ENCODE measurements at places on chromosomes 7 and 10.

DNA sequence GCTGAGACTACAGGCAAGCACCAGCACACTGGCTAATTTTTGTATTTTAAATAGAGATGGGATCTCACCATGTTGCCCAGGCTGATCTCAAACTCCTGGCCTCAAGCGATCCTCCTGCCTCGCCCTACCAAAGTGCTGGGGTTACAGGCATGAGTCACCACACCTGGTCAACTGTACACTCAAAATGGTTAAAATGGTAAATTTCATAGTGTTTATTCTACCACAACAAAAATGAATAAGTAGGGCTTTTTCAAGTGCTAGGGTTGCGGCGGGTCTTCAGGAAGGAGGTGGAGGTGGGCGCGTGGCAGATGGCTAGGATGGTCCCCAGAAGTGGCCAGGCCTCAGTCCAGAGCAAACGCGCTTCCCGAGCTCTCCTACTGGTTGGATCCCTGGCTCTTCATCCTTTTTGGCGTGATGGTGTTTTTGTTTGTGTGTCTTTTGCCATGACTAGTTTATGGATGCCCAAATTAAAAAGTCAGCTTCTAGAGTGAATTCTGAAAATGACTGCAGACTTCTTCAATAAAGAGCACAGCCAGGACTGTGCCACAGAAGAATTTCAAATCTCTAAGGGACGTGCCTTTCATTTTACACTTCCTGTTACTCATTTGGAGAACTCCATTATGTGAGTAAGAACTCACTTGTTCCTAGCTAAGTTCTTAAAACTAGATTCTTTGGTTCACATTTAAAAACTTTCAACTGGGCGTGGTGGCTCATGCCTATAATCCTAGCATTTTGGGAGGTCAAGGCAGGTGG lies 73.9 kb downstream of the TMEM130 start:
- DNase-seq = no peak

DNA sequence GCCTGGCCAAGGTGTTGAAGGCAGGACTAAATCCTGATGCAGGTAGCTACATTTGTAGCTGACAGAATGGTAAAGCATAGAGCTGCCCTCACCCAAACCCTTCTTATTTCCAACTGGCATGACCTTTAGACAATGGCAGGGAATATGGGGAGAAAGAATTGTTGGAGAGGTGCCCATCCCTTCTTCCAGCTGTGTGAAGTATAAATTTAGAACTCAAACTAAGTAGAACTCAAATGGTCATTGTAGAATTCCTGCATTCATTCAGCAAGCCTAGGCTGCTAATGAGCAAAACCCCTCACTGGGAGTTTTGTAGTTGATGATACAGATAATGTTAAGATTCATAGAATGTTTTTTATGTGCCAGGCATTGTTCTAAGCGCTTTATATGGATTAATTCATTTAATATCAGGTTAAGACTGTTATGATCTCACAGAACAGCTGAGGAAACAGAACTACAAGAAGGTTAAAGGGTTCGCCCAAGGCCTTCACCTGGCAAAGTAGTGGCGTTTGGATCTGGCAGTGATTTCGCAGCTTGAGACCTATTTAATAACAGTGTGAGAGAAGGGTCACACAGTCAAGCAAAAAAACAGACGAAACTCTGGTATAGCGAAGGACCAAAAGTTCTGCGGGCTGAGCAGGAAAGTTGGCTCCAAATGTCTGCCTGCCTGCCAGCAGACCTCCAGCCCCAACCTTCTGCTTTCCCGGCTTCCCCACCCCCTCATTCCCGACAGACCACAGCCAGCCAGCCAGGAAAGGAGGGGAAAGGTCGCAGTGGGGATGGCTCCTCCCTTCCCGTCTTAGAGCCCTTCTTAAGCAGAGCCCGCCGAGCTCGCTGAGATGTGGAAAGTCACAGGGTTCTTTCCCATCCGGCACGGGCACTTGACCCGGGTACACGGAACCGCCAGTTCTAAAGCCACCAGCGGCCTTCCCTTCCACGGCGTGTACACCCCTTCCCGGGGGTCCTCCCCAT lies 1.6 kb upstream of the HILPDA start:
- DNase-seq = no peak

DNA sequence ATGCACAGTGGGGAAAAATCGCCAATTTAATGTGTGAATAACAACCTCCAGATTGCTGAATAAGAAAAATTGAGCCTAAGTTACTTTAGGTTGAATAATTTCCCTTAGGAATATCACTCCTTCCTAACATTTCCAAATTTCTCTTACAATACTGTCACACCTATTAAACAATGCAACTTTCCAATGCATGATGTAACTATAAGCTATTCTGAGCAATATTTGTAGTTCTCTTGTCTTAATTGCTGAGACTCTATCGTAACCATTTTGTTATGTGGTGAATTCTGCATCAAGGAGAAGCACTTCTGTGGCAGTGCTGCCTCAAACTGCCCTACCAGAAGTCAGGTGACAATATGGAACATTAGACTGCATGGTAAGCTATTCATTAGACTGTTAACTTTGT lies 386.7 kb upstream of the LRRN3 start:
- DNase-seq = no peak

DNA sequence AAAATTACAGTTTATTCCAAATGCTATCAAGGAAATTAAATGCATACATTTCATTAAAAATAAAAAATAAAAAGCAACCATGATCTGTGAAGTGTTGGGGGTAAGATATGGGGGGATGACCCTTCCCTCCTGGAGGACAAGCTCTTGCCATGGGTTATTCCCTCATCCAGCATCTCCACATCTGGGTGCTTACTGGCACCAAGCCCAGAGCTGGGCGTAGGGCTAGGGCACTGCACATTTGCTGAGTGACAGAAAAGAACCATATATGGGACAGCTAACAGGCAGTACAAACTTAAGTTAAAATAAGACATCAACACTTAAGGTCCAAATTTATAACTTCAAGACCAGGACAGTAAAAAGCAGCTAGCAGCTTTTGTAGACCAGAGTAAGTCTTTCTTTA lies 10.2 kb downstream of the CCDC6 start:
- no peak for DNase-seq

- no peak for DNase-seq
These were observed 22.4 kb upstream of the SNX13 start for GRCh38 chr7:17962652-17963051.

- no peak for DNase-seq
These were observed 6.4 kb downstream of the ETV1 start for GRCh38 chr7:13982940-13983677.

- DNase-seq = no peak
These were observed 481.6 kb downstream of the TNS3 start for GRCh38 chr7:47100148-47100816.

GRCh38 chr10:74929197-74929596 lies 102.8 kb downstream of the KAT6B start:
- no peak for DNase-seq

GRCh38 chr10:58955615-58956014 lies 220.8 kb upstream of the PHYHIPL start:
- DNase-seq = no peak

- DNase-seq = no peak
These were observed 291.5 kb downstream of the ATRNL1 start for GRCh38 chr10:115384665-115385064.

GRCh38 chr7:142033154-142033553 lies 37.5 kb downstream of the MGAM start:
- DNase-seq = no peak

DNA sequence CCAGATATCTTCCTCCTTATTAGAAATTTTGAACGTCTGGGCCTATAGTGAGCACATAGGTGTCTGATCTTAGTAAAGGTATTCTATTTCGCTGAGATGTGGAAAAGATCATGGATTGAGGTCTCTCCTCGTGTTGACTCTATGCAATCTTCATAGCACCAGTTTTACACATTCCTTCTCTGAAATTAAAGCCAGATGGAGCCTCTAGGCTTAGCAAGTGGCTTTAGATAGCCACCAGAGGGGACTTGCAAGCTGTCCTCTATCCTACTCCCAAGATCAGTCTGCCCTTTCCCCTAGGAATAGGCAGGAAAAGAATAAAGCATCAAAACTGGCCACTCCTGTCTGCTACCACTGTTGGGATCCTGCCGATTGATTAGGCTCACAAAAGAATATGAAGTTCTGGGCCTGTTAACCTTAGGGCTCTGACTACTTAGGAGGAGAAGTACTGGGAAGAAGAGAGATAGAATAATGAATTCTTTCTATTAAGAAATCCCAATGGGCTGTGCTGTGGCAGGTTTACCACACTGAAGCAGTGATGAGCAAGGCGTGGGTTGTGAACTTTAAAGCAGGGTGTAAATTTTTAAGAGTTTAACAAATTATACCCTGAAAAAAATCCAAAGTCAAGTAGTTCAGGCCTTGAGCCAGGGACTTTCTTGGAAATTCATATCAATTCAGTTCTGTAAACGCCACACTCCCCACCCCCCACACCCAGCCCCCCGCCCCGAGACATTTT lies 2.2 kb upstream of the STRIP2 start:
- no peak for DNase-seq

- DNase-seq = no peak
These were observed 23.3 kb upstream of the HSPA12A start for GRCh38 chr10:116765648-116766081.

GRCh38 chr7:133511252-133511651 lies 258.4 kb downstream of the EXOC4 start:
- DNase-seq = no peak

DNA sequence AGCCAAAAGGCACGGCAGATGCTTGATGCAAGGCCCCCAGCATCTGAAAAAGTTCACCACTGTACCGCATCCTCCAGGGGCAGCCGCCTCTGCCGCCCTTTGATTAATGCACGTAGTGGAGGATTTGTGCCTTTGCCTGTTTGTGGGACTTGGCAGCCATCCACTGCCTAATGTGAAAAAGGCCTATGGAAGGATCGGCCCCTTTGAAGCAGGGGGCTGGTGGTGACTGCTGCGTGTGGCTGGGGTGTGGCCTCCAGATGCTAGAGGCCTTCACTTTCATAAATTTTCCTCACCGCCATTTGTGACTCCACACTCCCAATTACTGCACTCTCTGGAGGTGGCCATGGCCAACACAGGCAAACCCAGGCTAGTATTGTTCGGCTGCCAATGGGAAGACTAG lies 226.0 kb downstream of the BMPER start:
- DNase-seq = no peak

- no peak for DNase-seq
These were observed 69.1 kb downstream of the INPP5A start for GRCh38 chr10:132606536-132607316.

DNA sequence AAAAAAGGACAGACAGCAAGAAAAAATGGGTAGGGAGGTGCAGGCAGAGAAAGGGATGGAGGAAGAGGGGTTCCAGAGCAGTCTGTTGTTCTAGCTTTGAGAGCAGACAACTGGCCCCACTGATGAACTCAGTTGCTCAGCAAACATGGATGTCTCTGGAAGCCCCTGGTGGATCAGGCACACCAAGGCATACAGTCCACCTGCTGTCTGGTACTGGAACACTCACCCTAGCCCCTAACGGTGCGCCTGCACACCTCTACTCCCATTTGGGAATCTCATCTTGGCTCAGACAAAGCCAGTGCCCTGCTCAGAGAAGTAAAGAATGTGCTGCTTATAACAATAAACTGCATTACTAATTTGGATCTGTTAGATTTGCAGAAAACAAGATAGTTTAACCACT lies 7.7 kb downstream of the MACROH2A2 start:
- no peak for DNase-seq

DNA sequence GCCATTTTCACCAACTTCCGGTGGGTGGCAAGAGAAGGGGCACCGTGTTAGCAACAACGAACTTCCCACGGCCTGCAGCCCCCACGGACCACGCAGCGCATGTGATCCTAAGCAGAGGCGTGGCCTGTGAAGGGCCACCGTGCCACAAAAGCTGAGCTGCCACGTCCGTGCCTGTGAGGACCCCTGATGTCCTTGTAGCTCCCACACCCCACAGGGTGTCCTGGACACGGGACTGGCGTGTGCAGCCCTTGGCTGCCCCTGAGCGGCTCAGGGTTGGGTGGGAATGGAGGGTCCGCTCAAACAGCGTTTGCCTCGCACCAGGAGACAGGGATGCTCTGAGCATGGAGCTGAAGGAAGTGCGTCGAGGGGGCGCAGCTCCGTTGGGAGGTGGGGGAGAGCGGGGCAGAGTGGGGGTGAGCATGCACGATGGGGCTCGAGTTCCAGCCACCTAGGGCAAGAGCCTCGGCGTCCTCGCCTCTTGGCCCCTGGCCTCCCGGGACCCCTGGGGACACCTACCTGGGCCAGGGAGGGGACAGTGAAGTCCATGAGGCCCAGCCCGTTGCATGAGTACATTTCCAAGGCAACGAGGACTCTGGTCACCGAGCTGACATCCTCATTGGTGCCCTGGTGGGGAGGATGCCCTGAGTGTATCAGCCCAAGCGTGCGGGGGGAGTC lies 33.6 kb downstream of the CFAP46 start:
- DNase-seq = no peak

DNA sequence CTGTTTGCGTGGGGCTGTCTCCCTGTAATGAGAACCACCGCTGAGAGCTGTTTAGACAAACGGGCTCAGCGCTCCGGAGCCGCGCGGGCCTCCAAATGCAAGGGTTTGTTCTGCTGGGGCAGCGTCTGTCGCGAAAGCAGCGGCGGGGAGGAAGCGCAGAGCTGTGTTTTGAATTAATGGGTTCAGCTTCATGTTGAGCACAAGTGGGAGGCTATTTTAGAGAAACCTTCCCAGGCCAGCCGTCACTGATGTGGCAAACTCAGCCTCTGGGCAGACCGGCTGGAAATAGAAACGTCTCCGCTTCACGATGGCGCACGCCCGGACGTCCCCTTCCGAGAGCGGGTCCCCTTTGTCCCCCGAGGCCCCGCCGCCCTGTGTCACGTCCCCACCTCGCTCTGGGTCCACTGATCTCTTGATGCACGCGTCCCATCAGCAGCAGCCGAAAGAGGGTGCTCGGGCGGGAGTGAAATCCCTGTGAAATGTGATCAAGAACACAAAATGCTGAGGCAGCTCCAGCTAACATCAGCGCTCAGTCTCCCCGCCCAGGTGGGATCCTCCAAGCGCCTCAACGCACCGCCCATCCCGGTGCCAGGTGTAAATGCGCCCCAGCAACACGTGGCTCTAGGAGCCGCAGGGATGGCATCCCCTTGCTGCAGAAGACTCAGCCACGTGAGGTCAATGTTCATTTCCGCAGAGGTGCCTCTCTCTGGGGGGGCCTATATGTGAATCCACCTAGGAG lies 44.9 kb downstream of the BAMBI start:
- no peak for DNase-seq
